Uterus (tissue), 4 donors: ENCODE measurements at places on chromosomes 7 and 10.

DNA sequence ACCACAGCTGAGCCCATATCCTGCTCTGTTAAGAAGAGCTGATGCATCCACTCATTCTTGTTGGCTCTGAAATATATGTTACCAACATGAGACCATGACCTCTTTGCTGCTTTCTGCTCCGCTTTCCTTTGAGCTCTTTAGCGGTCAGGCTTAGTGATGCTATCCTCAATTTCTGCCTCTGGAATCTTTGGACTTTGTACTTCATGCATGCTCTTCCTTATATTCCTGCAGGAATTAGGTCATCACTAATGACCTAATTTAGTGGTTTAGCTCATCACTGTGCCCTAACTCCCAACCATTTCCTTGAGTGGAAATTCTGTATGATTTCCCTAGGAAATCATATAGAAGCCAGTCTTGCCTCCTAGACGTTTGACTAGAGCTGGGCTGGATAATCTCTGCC lies 119.5 kb downstream of the AOAH start:
- DNase-seq = no peak

DNA sequence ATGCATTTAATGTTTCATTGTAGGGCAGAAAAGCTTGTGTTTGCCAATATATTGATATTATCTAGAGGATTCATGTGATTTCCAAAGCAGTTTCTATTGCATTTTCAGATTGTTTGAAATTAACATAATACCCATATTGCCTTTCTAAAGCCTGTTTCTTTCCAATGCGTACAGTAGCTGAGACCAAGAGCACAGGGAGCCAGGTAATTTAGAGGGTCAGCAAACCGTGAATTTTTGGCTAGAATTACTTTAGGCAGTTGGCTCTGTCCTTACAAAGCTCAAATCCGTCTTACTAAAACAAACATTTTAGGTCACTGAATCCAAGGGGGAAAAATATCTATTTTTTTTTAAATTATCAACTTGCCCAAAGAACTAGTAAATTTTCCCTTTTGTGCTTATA lies 604.9 kb upstream of the ADARB2 start:
- no peak for DNase-seq

GRCh38 chr10:43980313-43980712 lies 331.6 kb upstream of the ZNF32 start:
- DNase-seq = no peak

- no peak for DNase-seq
Measured at GRCh38 chr10:119149729-119150128, 15.8 kb downstream of the SFXN4 start.

DNA sequence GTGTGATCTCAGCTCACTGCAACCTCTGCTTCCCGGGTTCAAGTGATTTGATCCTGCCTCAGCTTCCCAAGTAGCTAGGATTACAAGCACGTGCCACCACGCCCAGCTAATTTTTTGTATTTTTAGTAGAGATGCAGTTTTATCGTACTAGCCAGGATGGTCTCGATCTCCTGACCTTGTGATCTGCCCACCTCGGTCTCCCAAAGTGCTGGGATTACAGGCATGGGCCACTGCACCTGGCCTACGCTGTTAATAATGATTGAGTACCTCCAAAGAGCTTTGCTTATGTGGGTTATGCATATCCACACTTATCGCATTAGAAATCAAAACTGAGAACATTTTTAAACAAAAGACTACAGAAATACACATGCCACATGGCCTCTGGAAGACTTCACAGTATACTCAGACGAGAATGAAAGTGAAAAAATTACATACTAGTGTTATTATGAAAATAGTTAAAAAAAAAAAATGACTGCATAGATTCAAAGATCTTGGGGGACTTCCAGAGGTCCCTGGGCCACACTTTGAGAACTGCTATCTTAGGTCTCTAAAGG lies 25.4 kb downstream of the RPP38 start:
- DNase-seq = no peak

GRCh38 chr10:129888784-129889616 lies 75.1 kb downstream of the EBF3 start:
- no peak for DNase-seq

- no peak for DNase-seq
Measured at GRCh38 chr7:105268056-105268455, 120.7 kb downstream of the SRPK2 start.

DNA sequence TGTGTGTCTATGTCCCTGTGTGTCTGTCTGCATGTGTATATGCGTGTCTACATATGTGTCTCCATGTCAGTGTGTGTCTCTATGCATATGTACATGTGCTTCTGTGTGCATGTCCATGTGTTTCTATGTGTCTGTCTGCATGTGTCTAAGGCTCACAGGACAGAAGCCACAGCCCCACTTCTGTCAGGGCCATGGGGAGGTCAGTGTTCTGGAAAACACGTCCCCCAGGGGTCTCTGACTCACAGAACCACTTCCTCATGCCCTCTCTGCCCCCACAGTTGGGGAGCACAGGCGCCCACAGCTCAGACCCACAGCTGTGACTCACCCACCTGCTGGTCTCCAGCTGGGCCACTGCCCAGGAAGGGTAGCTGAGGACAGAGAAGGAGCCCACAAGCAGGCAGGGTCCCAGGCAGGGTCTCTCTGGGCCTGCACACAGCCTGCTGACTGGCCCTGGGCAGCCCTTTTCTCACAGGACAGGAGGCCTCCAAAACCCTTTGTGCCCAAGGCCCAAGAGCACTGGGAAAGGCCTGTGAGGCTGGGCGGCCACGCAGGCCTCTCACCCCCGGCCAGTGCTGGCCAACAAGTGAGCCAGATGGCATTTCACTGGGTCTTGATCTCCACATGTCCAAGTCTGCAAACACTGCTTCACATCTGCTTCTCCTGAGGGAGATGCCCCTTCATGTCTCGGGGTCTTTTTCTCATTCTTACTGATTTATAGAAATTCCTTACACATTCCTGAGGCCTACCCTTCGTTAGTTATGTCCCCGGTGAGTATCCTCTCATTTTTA lies 102.9 kb upstream of the FAM20C start:
- peak; percentile 68 for DNase-seq

DNA sequence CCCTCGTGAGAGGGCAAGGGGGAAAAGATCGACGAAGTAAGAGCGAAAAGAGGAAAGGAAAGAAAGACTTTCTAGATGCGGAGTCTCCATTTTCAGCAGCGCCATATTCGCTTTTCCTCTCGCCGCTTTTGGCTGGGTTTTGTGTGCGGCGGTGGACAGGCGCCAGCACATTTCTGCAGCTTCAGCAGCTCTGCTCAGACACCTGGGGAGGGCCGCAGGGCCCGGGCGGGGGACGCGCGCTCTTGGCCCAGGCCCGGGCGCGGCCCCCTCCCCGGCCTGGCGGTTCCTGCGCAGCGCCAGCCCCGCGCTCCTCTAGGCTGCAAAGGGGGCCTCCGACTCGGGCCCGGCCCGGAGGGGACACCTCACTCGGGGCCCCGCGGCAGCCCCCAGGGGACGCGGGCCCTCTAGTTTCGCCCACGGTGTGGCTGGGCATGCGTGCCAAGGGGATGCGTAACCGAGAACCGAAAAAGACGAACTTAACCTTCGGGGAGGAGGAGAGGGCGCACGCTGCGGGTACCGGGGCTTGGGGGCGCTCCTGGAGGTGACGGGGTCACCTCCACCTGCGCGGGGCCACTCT lies 34.5 kb upstream of the EBLN1 start:
- DNase-seq = peak; percentile 77
